Esophagus squamous epithelium (tissue), 5 donors: ENCODE measurements at places on chromosomes 3 and 15.

DNA sequence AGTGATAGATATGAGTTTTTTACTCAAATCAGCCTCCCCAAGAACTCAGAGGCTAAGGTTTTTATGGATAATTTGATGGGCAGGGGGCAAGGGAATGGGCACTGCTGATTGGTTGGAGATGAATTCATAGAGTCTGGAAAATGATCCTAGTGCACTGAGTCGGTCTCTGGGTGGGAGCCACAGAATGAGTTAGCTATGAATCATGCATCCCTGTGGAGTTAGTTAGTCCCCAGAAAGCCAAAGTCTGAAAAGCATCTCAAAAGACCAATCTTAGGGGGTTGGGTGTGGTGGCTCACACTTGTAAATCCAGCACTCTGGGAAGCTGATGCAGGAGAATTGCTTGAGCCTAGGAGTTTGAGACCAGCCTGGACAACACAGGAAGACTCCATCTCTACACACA lies 516.1 kb downstream of the AGBL1 start:
- no peak for DNase-seq

DNA sequence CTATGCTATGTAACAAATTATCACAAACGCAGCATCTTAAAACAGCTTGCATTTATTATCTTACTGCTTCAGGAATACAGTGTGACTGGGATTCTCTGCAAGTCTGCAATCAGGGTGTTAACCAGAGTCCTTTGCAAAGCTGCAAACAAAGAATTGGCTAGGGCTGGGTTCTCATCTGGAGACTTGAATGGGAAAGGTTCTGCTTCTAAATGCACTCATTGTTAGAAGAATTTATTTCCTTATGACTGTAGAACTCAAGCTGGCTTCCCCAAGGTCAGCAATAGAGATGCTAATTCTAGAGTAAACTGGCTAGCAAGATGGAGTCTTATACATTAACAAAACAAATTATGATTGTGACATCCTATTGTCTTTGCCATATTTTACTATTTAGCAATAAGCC lies 673.7 kb downstream of the DIPK2A start:
- no peak for DNase-seq

GRCh38 chr3:168951368-168951767 lies 712.1 kb downstream of the MECOM start:
- DNase-seq, result no peak

- no peak for DNase-seq
These were observed 5.0 kb downstream of the DCP1A start for GRCh38 chr3:53342353-53342752.

- no peak for DNase-seq
These were observed 190.7 kb upstream of the NDN start for GRCh38 chr15:23877502-23878412.

GRCh38 chr3:196219194-196219969 lies 3.0 kb downstream of the SLC51A start:
- DNase-seq, result no peak

DNA sequence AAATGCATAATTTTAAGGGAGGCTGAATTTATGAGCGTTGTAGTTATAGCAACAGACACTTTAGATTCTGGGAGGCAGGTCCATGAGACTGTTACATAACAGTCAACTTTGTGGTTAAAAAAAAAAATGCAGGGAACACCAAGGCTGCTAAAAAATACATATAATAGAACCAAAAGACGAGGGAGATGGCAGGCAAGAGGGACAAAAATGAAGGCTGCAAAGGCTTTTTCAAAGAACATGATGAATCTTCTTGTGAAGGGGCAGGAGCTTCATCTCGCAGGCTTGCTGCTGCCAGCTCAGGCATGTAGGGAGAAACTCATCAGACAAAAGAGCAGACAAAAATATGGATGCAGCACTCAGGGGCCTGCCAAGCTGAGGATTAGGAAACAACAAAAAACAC lies 243.9 kb downstream of the SHQ1 start:
- DNase-seq, result no peak

GRCh38 chr3:187000711-187001151 lies 70.4 kb downstream of the ST6GAL1 start:
- no peak for DNase-seq

DNA sequence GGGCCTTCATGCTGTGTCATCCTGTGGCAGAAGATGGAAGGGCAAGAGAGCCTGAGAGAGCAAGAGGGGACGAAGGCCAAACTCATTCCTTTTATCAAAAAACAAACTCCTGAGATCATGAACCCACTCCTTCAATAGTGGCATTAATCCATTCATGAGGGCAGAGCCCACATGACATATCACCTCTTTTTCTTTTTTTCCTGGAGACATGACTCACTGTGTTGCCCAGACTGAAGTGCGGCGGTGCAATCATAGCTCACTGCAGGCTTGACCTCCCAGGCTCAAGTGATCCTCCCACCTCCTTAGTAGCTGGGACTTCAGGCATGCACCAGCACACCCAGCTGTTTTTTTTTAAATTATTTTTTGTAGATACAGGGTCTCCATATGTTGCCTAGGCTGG lies 92.0 kb upstream of the RNU6-1 start:
- DNase-seq, result no peak
